ENCODE measurements at places on chromosomes 2 and 18.

- peak; percentile 5 for DNase-seq
Observed at GRCh38 chr18:66994790-66995189, 390.9 kb upstream of the CDH19 start.

DNA sequence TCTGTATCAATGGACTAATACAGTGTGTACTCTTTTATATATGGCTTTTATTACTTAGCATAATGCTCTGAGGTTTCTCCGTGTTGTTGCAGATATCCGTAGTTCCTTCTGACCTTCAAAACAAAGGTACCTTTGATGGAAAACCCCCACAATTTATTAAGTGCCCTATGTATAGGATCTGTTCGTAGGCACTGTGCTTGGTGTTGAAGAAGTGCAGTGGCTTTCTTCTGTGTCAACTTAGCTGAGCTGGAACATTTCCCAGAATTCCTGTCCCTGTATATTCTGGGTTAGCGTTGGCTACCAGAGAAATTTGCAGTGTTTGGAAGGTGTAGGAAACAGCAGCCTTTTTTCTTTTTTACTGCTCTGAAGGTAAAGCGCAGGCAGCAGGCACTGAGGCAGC lies 56.3 kb upstream of the MSH2 start:
- DNase-seq, result no peak

DNA sequence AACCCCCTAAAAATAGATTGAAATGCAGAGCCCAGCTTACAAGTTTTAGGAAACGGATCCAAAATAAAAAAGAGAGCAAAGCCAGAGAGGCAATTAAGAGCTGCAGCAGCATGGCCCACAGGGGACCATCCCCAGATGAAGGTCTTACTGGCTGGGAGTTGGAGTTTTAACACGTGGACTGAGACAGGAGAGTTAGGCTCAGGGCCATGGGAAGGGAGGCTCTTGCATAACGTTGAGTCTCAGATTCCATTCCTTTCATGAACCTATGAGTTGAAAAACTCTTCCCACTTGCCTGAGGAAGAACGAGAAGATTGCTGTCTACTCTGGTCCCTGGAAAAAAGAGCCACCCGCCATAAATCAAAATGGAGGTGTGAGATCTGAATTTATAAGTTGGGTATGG lies 101.8 kb upstream of the NDUFV2 start:
- peak; percentile 49 for DNase-seq

GRCh38 chr2:7685342-7686015 lies 768.3 kb downstream of the RNF144A start:
- peak; percentile 88 for DNase-seq

DNA sequence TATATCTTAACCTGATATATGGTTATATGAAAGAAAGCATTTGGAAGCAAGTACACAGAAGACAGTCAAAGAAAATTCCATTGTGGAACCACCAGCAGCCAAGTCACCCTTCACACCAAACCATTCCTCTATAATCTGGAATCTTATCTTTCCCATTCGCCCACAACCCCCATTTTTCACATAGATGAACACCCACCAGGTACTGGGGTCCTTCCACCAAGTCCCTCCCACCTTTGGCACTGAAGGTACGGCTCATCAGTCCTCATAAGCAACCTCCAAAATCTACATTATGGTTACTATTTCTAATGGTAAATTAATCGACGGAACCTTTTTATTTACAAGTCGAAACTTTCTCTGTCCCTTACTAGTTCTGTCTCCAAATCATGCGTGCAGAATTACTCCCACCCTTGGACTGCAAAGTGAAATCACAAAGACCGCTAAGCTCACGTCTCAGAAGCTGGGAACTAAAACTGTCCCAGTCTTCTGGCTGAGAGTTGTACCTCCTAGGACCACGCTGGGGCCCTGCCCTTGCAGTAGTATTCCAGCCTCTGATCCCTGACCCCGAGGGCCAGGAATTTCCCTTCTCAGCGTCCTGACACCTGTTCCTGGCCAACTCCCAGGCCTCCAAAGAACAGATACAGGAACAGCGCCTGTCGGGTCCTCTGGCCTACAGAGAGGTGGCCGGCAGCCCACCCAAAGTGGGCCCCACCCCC lies 702 bp downstream of the OLA1 start:
- DNase-seq, result no peak

- no peak for DNase-seq
Observed at GRCh38 chr2:231532756-231533035, 2.5 kb upstream of the NMUR1 start.

GRCh38 chr18:24420551-24420950 lies 5.9 kb upstream of the IMPACT start:
- DNase-seq, result no peak

DNA sequence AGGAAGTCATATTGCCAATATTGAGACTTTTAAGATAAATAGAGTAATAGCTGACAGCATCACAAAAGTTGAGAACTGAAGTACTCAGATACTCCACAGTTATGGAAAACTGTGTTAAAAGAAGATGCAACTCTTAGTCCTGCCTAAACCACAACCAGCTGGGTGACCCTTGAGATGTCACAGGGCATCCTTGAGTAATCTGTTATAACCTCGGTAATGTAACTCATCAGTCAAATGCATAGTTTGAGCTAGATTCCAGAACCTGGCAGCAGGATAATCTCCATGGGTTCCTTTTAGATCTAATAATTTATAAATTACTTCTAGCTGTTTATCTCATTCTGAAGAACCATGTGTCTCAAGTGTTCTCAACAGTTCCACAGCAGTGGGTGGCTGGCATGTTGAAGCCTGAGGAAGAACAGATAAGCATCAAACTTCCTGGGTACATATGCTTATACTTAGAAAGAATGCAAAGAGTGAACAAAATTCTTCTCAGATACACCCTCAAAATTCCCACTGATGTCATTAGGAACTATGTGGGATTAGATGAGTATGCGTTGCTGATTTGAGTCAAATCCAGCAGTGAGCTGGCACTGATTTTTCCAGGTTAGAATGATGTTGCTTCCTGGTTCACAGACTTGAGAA lies 304.1 kb upstream of the ERBB4 start:
- peak; percentile 76 for DNase-seq

- no peak for DNase-seq
Observed at GRCh38 chr2:46326231-46326980, 29.2 kb downstream of the EPAS1 start.

- DNase-seq, result no peak
Observed at GRCh38 chr2:46332686-46333281, 35.6 kb downstream of the EPAS1 start.

DNA sequence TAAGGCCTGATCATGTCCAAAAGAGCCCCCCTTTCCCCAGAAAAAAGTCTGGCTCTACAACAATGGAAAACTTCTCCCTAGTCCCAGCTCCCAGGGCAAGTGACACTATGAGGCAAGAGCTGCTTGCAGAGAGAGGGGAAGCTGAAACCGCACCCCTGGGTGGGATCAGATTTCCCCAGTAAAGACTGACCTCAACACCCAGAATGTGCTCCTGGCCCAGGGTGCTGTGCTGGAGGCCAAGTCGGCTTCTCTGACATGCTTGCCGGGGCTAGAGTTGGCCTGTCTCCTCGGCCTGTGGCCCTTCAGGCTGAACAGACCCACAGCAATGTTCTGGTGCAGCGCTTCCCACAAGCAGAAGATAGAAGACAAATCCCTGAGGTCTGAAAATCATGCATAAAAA lies 18.4 kb upstream of the ST8SIA3 start:
- DNase-seq, result no peak

DNA sequence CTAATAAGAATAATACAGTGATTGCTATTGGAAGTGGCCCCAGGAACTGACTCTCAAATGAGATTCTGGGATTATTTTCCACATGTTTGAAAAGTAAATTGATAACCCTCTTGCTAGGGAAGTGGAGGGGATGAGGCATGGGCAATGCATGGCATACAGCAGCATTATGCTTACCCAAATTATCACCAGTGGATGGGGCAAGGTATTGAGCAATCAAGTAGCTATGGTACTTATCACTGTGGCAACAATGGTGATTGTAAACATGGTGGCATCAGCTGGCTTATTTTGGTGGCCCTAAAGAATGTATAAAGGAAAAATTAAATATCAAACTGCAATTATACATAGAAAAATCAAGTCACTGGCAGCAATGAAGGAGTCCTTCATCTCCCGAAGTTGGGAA lies 155.1 kb downstream of the FIGN start:
- DNase-seq, result no peak

- no peak for DNase-seq
Observed at GRCh38 chr18:69567813-69568488, 167.3 kb downstream of the DOK6 start.

DNA sequence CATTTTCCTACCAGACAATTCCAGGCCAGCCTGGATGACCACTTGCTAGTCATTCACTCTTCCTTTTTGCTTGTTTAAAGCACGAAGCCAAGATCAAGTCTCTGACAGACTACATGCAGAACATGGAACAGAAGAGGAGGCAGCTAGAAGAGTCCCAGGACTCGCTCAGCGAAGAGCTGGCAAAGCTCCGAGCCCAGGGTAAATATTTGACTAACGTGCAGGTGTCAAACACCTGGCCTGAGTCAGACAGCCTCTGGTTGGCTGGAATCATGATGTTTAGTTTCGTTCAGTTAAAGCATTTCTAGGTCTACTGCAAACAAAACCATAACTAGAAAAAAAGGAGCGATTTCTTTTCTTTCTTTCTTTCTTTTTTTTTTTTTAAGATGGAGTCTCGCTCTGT lies 44.2 kb upstream of the LYPD6B start:
- no peak for DNase-seq

DNA sequence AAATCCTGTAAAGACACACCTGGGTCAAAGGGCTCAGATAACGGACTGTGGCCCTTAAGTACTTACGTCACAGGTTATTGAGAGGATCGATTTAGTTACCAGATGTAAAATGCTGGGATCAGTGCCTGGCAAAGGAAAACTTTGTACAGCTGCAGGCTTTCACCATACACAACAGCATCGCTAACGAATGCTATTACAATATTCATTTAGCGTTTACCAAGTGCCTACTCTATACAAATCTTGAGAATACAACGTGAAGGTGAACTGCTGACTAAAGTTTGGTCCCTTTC lies 619 bp upstream of the MSH6 start:
- no peak for DNase-seq

DNA sequence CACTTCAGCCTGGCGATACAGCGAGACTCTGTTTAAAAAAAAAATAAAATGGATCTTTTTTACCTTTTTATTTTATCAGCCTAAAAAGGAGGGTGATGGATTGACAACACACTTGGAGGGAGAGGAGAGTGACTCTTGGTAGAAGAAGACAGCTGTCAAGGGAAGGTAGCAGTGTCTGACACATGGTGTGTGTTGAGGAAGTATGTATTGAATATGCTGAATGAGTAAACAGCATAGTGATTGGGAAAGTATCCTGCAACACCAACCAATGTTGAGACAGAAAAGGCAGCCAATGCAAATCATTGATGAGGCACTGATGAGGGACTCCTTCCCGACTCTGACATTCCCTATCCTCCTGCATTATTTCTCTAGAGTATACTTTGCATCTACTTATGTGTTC lies 306.4 kb downstream of the LPIN1 start:
- no peak for DNase-seq

GRCh38 chr2:179562330-179562885 lies 297.8 kb upstream of the SESTD1 start:
- DNase-seq, result no peak

- DNase-seq, result no peak
Observed at GRCh38 chr2:109120166-109120565, 8.8 kb upstream of the SH3RF3 start.

DNA sequence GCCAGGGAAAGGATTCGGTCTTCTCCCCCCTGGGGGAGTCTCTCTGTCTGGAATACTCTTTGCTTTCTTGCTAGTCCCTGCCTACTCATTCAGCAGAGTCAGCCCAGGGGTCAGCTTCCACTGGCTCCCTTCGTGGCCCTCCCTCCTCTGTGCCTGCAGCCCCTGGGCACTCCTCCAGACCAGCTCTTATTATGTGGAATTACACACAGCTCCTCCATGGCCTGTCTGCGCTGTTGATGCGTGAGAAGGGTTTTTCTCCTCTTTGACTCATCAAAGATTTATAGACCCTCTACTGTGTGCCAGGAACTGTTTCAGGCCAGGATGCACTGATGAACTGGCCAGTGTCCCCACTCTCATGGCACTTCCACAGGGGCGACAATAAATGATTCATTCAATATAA lies 44.4 kb downstream of the ST8SIA5 start:
- peak; percentile 70 for DNase-seq

DNA sequence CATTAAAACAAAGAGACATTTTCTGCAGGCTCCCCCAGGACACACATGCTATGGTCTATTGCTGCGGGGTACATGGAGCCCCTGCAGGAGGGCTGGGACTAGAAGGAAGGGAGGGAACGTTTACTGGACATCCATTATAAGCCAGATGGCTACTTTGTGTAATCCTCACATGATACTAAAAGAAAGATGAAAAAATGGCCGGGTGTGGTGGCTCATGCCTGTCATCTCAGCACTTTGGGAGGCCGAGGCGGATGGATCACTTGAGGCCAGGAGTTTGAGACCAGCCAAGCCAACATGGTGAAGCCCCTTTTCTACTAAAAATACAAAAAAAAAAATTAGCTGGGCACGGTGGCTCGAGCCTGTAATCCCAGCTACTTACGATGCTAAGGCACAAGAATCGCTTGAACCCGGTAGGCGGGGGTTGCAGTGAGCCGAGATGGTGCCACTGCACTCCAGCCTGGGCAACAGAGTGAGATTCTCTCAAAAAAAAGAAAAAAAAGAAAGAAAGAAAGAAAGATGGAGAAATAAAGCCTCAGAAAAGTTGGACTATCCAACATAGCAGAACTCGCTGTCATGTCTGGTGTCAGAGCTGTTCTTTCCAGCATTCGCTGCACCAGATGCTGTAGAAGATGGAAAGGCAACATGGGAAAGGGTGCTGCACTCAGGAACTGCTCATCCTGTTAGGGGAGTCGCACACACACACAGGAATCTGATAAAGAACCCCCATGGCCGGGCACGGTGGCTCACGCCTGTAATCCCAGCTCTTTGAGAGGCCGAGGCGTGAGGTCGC lies 7.8 kb upstream of the MYCN start:
- no peak for DNase-seq

DNA sequence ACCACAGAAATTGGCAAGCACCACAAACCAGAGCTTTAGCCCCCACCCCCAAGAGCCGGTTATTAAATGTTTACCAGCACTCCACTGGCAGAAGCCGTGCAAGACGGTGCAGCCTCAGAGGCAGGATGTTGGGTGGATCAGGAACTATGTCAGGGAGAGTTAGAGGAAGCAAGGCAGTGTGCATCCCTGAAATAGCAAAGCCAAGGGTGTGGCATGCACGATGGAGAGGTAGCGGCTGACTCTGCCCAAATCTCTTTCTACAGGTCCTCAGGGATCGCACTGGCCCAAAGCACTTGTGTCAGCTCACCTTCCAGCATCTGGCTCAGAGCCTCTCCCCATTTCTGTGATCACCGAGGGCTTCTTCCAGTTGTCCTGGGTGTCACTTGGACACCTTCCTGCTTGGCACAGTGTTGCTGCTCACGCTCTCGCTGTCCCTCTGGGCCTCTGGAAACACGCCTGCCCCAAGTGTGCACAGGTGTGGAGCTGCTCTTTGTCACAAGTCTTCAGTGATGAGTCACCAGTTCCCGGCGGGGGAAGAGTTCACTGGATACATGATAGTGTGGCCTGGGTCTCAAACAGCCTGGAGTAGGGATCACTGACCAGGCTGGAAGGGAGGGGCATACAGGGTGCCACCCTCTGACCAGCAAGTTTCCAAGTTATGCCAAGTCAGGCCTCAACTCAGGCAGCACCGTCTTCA lies 17.3 kb upstream of the B3GNT7 start:
- no peak for DNase-seq

Data from fibroblast of skin of right biceps (primary cell).